ENCODE measurements at places on chromosomes 1 and 21. TPM values are rescaled to one million over a fixed set of nuclear protein-coding genes. Genes with fewer than 3 reads are reported as not detected.

REN gene
- not detected for total RNA-seq

OR10J1 gene
- total RNA-seq: not detected

HEYL gene
- total RNA-seq: 0.63 TPM

RBP7 gene
- total RNA-seq: not detected

HES2 gene
- not detected for total RNA-seq

RGSL1 gene
- not detected for total RNA-seq

DMBX1 gene
- total RNA-seq: not detected

AZIN2 gene
- total RNA-seq: 21.6 TPM

TMEM53 gene
- total RNA-seq: 6.3 TPM

SERINC2 gene
- total RNA-seq: 2.2 TPM

VWA5B1 gene
- 0.63 TPM for total RNA-seq

BGLAP gene
- total RNA-seq: 1.9 TPM

HSD3B2 gene
- not detected for total RNA-seq

LIN28A gene
- not detected for total RNA-seq

SPRR1B gene
- total RNA-seq: not detected

LRRC71 gene
- total RNA-seq: not detected

ADORA1 gene
- 21.9 TPM for total RNA-seq

STIL gene
- total RNA-seq: 10.0 TPM

GJB4 gene
- total RNA-seq: not detected

LIPI gene
- not detected for total RNA-seq

IL20 gene
- total RNA-seq: not detected

MIXL1 gene
- not detected for total RNA-seq

SHE gene
- total RNA-seq: 1.3 TPM

CDA gene
- total RNA-seq: not detected

KRTAP13-2 gene
- not detected for total RNA-seq

CYYR1 gene
- total RNA-seq: 1.9 TPM

SLC44A3 gene
- 2.2 TPM for total RNA-seq

CD164L2 gene
- total RNA-seq: not detected

CSF1 gene
- total RNA-seq: 3.8 TPM

OR2T35 gene
- total RNA-seq: not detected

NR1I3 gene
- not detected for total RNA-seq

SASS6 gene
- 5.6 TPM for total RNA-seq

CFHR4 gene
- 0.94 TPM for total RNA-seq

GREM2 gene
- 5.0 TPM for total RNA-seq

RAB25 gene
- total RNA-seq: not detected

CASQ2 gene
- not detected for total RNA-seq

RPL5 gene
- 1,092 TPM for total RNA-seq

ACKR1 gene
- 2.5 TPM for total RNA-seq

CLCNKB gene
- not detected for total RNA-seq

TMEM51 gene
- total RNA-seq: 0.94 TPM

MRPS21 gene
- 56.0 TPM for total RNA-seq

HUNK gene
- total RNA-seq: 13.1 TPM

All from parietal lobe (tissue), 2 donors.